Liver (tissue), 10 donors: ENCODE measurements at places on chromosomes 13 and 19.
A peak's percentile ranks its signal among the peaks of the same experiment; 100 is the strongest.

GRCh38 chr13:25095851-25096453, at the start of gene PABPC3:
Gene PABPC3, plus strand, starts transcription at chr13:25096136. Its CDS starts 63 bp downstream, at chr13:25096199.
- DNase-seq, result no peak

DNA sequence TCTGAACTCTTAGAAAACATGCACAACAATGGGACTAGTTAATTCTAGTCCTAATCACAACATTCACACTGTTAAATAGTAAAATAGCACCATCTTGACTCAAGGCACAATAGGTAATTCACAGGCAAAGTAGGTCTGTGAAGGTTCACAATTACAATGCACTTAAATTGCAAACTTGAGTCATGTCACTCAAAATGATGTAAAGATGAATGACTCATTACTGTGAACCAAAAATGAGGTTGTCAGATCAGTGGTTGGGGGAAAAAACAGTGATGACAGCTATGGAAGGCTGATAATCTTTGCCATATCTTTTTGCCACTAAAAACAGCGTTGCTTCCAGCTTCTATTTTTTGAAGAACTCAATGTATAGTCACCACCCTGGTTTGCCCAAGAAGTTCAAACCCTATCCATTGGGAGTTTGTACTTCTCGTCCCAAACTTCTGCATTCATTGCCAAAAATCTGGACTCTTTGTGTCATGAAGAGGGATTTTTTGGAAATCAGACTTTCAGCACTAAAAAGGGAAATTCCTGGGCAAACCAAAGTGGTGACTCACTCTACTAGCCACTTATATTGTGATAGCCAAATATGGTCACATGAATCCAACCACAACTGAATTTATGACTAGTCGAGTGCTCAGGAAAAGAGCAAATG, 200.9 kb upstream of the TMTC4 start:
- DNase-seq, result no peak

GRCh38 chr19:46746281-46747057, at the start of gene STRN4:
Gene STRN4, minus strand, starts transcription at chr19:46746450. Its CDS starts 20 bp downstream, at chr19:46746430.
- peak; percentile 69 for DNase-seq

- no peak for DNase-seq
These were observed 20.8 kb upstream of the FBXL3 start for GRCh38 chr13:77047649-77048343.

DNA sequence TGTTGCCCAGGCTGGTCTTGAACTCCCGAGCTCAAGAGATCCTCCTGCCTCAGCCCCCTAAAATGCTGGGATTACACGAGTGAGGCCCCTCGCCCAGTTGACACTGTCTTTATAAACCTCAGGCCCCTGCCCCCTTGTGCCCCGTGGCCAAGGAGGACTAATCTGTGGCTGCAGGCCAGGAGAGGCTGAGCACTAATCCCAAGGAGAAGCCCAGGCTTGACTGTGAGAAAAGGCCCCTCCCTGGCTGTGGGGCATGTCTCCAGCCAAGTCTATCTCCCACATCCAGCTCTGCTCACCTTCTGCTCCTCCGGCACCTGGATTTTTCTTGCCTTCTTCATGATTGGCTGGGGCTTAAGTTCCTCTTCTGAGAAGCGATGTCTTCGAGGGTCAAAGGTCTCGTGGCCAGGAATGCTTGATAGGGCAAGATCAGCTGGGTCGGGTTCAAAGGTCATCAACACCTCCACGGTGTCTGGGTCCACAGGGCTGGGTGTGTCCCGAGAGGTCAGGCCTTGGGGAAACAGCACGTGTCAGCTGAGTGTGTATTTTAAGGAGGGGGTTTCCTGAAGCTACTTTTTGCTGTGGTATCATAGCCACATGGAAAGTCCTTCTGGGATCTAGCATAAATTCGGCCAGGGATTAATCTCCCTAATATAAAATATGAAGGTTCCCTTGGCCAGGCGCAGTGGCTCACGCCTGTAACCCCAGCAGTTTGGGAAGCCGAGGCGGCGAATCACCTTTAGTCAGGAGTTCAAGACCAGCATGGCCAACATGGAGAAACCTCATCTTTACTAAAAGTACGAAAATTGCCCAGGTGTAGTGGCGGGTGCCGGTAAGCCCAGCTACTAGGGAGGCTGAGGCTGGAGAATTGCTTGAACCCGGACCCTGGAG, 3.8 kb downstream of the DBP start:
- no peak for DNase-seq

DNA sequence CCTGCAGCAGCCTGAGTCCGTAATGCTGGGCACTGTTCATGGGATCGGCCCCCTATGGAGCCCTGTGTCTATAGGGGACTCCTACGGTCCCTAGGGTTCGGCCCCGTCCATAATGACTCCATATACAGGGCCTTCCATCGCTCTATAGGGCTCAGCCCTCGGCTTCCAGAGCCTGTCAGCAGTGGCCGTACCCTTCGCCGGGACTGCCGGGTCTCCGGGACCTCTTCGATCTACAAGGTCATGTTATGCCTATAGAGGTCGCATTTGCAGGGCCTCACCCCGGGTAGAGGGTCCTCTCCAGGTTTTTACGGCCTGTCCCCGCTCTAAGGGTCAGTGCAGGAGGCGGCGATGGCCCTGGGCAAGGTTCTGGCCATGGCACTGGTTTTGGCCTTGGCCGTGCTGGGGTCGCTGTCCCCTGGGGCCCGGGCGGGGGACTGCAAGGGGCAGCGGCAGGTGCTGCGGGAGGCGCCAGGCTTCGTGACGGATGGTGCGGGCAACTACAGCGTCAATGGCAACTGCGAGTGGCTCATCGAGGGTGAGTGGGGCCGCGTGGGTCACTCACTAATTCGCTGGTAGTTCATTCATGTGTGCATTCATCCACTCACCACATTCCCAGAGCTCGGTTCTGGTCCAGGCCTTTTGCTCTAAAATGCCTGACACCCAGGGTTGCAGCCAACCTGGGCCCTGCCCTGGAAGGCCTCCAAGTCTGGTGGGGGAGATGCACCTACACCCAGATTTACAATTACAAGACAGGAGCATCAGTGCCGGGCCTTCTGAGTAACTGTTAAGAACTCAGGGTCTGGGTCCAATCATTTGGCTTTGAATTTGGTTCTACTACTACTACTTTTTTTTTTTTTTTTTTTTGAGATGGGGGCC, 699 bp downstream of the MEGF8 start:
- no peak for DNase-seq

DNA sequence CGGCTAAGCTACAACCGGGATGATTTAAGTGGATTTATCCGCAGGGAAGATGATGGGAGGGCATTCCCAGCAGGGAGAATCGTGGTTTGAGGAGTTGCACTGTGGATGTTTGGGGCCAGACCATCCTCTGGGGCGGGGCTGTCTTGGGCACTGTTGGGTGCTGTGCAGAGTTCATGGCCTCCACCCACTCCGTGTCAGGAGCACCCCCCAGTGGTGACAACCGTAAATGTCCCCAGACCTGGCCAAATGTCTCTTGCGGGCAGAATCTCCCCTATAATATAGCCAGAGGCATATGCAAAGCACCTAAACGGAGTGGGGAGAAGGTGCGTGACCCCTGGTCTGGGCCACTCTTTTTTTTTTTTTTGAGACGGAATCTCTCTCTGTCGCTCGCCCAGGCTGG, 40.2 kb downstream of the SMIM24 start:
- DNase-seq, result peak; percentile 63

DNA sequence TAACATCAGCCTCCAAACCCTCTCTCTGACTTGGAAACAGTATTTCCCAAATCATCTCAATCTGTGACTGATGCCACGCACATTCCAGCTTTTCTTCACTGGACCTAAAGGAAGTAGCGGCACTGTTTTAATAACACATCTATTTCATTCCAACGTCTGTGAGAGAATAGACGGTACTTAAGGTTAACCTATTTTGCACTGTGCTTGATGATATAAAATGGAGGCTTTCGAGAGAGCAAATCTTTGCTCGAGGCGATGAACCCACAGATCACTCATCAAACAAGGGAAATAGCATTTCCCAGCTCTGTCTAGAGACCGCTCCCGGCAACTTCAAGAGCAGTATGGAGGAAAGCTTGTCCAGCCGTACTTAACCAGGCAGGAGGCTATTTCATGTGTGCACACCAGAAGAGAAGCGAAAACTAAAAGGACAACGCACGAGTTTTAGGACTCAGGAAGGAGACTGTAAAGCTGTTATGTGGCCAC, 2.9 kb downstream of the UBL3 start:
- peak; percentile 36 for DNase-seq

DNA sequence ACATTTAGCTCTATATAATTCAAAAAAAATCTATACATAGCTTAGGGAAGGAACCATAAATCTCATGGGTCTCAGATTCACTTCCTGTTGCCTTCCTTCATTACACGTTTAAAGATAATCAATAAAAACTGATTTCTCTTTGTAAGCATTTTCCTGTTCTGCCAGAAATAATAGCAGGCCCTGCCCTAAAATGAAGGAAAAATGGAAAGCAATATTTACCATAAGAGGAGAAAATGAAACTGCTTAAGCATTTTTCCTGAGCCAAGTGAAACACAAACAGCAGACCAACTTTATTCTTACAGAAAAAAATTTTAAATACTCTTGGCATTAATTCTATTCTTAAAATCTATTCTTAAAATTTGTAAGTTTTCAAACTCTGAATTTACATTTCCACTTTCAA, 4.0 kb downstream of the LHFPL6 start:
- no peak for DNase-seq

DNA sequence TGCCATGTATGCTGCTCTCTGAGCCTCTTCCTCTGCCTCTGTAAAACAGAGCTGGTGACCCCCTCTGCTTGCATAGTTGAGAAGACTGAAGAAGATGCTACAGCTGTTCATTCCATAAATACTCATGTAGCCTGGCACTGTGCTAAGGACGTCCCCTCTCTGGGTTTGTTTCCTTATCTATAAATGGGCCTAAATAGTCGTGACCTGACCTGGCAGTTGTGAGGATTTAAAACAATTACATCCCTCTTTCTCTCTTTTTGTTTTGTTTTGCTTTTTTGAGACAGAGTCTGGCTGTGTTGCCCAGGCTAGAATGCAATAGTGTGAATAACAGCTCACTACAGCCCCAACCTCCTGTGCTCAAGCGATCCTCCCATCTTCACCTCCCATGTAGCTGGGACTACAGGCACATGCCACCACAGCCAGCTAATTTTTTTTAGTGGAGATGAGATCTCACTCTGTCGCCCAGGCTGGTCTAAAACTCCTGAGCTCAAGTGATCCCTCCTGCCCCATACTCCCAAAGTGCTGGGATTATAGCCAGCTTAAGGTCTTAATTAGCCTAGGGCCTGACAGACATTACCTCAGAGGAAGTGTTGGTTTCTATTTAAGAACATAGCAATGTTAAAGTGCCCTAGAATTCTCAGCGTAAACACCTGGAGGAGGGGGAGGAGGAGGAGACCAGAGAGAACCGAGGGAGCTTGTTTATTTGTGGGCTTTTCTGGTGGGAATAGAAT, 4.6 kb downstream of the WDR62 start:
- no peak for DNase-seq

DNA sequence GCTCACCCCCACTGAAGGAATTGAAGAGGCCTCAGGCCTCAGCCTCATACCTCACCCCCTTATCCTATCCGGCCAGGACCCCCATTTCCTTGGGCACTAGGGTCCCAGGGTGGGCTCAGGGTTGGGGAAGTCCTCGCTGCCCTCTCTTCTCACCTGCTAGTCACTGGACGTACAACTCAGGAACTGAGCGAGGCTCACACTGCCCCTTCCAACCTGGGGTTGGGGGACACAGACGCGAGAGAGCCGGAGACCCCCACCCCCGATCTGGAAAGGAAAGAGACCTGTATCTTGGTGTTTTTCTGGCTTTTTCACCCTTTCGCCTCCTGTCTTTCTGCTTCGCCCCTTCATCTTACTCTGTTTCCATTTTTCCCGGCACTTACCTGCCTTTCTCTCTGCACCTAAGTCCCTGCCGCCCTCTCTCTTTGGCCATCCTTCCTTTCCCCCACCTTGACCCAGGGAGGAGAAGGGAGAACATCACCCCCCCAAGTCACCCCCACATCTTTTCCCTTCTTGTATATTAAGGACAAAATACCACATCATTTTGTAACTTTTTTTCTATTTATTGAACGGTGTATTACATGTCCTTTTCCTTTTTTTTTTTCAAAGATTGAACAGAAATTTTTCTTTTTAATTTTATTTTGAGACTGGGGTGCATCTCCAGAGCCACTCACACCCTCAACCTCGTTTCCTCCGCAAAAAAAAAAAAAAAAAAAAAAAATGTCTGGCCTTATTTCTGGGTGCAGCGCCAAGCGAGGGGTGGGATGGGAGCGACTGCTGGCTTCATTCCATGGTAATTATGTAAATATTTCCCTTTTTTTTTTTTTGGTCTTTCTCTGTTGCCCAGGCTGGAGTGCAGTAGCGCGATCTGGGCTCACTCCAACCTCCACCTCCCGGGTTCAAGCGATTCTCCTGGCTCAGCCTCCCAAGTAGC, 36.6 kb downstream of the ZSWIM4 start:
- no peak for DNase-seq

- no peak for DNase-seq
These were observed 42.7 kb upstream of the MIR17HG start for GRCh38 chr13:91304741-91305140.
